ENCODE measurements at places on chromosomes 2 and 18.

DNA sequence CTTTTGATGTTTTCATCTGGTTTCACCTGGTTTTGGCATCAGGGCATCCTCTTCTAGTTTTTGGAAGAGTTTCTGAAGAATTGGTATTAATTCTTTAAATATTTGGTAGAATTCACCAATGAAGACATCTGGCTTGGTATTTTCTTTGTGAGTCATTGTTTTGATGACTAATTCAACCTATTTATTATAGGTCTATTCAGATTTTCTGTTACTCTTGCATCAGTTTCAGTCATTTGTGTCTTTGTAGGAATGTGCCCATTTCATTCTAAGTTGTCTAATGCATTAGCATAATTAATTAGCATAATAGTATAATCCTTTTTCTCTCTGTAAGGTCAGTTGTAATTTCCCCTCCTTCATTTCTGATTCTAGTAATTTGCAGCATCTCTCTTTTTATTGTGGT is 8.0 kb downstream of the GNLY start:
- H3K36me3 ChIP-seq = no peaks in the 10 kb centered on the region
- no peak for DNase-seq
- H3K27ac ChIP-seq = no peak overlapping the region
- no peaks in the 10 kb centered on the region for H3K4me1 ChIP-seq
- no peak overlapping the region for H3K4me3 ChIP-seq

DNA sequence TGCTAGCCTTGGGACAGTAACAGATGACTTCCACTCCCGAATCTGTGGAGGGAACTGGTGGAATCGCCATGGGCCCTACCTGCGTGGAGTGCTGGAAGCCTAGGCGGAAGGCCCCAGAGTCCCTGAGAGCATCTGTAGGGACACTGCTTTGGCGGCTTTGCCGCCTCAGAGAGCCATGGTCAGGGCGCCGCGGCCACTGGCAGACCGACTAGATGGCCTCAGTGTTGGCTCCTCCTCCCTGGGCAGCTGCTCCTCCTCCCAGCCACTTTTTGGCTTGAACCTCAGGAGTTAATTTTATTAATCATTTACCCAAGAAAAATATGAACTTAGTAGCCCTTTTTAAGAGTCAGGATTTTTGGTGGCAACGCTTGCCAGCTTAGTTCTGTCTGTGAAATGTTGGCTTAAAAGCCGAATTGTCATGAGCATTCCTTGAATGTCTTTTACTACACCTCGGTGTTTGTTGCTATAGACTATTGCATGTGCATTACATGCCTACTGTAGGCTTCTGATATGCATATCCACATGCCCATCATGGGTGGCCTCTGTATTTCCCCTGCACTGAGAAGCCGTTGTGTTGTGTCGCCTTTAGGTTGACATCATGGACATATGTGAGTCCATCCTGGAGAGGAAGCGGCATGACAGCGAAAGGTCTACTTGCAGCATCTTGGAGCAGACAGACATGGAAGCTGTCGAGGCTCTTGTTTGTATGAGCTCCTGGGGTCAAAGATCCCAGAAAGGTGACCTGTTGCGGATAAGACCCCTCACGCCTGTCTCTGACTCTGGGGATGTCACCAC is 2.4 kb downstream of the KLF11 start:
- no peaks in the 10 kb centered on the region for H3K27me3 ChIP-seq
- H3K36me3 ChIP-seq = no peaks in the 10 kb centered on the region
- H3K4me3 ChIP-seq = no peak overlapping the region

- no peak for DNase-seq
- H3K4me1 ChIP-seq = no peaks in the 10 kb centered on the region
- H3K27me3 ChIP-seq = no peaks in the 10 kb centered on the region
- H3K4me3 ChIP-seq = no peak overlapping the region
Observed at GRCh38 chr2:207891086-207891844, 121.6 kb upstream of the FZD5 start.

DNA sequence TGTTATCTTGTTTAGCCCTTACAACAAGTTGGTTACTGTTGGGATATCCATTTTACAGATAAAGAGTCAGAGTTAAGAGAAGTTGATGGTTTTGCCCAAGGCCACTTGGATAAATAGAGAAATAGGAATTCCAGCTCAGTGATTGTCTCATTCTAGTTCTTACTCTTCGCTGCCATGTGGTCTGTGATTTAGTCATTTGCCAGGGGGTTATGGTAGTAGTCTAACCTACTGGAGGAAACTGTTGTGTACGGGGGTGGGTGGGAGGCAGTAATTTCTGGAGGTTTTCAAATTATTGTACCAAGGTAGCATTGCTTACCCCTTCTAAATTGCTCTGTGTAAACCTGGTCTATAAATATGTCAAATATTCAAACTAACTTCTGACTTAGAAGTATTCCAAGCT is 110.4 kb downstream of the MAP2 start:
- H3K4me1 ChIP-seq = no peaks in the 10 kb centered on the region
- no peak for DNase-seq
- H3K4me3 ChIP-seq = no peak overlapping the region
- H3K36me3 ChIP-seq = no peaks in the 10 kb centered on the region
- H3K27me3 ChIP-seq = no peaks in the 10 kb centered on the region

GRCh38 chr2:28510184-28510583 is 14.3 kb downstream of the PLB1 start:
- no peaks in the 10 kb centered on the region for H3K27me3 ChIP-seq
- no peak overlapping the region for H3K27ac ChIP-seq
- no peak for DNase-seq
- no peaks in the 10 kb centered on the region for H3K36me3 ChIP-seq
- no peak overlapping the region for H3K4me3 ChIP-seq
- no peaks in the 10 kb centered on the region for H3K4me1 ChIP-seq

DNA sequence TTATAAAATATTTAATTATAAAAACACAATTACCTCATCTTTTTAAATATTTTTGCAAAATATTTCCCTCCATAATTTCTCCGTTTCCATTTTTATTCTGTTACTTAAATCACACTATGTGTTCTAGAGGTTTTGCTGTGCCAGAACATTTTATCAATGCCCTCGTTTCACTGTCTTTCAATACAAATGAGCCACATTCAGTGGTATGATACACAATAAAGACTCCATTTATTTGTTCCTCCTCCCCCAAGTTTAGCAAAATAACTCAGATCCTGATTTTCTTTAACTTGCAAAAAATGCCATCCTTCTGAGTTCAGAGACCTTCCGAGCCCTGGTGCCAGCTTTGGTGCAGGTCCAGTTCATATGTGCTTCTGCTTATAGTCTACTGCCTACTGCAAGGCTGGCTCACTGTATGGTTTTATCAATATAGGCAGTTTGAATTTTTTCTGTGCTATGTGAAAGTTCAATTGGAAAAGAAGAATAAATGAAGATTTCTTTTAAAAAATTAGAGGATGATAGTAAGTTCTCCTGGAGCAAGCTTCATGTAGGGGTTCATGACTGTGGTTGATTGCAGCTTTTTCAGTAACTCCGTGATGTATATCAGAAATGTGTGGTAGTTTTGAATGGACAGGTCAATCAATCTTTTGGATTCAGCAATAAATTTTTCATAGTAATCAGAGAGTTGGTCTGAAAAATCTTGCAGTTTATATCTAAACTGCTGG is 42.5 kb downstream of the APOB start:
- no peaks in the 10 kb centered on the region for H3K4me1 ChIP-seq
- no peaks in the 10 kb centered on the region for H3K36me3 ChIP-seq
- H3K27me3 ChIP-seq = no peaks in the 10 kb centered on the region
- DNase-seq = no peak

DNA sequence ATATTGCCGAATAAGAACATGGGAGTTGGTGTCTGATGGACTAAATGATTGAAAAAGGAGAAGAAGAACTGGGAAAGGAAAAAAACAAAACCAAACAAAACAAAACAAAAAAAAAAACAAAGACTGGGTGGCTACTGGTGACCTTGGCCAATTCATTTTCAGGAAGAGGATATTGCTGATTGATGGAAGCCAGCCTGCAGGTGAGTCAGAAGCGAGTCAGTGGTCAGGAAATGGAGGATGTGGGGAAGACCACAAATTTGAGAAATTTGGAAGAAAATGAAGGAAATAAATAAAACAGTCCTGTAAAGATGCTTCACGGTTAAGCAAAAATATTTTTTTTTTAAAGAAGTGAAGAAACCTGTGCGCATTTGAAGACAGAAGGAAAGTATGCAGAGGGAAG is 296.9 kb downstream of the ZNF521 start:
- no peak overlapping the region for H3K27ac ChIP-seq
- no peaks in the 10 kb centered on the region for H3K4me1 ChIP-seq
- no peak for DNase-seq
- H3K27me3 ChIP-seq = no peaks in the 10 kb centered on the region
- no peak overlapping the region for H3K4me3 ChIP-seq

DNA sequence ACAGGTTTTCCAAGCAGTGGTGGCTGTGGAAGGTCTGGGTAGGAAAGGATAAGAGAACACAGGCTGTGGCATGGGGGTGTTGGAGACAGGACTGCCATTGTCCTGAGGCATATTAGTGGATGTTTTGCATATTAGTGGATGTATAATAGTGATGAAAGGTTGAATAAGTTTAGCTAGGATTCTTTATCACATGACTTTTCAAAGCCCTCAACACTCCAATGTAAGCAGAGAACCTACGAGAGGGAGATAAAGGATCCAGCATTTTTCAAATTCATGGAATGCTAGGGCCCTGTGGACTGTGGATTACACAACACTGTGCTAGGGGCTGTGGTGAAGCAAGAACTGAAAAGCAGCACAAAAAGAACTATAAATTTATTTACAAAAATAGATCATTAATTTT is 63.2 kb downstream of the POLE4 start:
- H3K4me3 ChIP-seq = no peak overlapping the region
- H3K27ac ChIP-seq = no peak overlapping the region
- no peak for DNase-seq
- H3K27me3 ChIP-seq = no peaks in the 10 kb centered on the region
- no peaks in the 10 kb centered on the region for H3K4me1 ChIP-seq
- H3K36me3 ChIP-seq = no peaks in the 10 kb centered on the region

DNA sequence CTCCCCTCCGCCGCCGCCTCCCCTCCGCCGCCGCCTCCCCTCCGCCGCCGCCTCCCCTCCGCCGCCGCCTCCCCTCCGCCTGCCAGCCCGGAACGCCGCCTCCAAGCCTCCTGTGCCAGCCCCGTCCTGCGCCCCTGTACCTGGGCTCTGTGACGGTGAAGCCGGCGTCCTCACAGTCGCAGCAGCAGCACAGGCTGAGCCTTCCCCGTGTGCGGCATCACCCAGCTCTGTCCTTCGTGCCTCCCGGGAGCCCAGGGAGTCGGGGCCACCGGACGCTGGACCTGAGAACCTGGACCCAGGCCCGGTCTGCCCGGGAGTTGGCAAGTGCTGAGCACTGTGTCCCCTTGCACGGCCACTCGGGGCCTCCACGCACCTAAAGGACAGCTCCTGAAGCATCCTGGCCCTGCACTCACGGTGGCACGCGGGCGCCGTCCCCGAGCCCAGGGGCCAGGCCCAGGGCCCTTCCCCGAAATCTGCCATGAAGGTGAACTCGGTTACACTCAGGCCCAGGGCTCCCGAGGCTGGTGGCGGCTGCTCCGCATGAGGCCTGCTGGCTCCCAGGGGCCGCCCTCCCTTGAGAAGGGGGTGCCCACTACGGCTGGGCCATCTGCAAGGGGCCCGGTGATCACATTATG is 32.9 kb downstream of the RTP5 start:
- H3K36me3 ChIP-seq = no peaks in the 10 kb centered on the region
- H3K27me3 ChIP-seq = no peaks in the 10 kb centered on the region
- peaks cover 7% of the 10 kb centered on the region for H3K4me1 ChIP-seq

DNA sequence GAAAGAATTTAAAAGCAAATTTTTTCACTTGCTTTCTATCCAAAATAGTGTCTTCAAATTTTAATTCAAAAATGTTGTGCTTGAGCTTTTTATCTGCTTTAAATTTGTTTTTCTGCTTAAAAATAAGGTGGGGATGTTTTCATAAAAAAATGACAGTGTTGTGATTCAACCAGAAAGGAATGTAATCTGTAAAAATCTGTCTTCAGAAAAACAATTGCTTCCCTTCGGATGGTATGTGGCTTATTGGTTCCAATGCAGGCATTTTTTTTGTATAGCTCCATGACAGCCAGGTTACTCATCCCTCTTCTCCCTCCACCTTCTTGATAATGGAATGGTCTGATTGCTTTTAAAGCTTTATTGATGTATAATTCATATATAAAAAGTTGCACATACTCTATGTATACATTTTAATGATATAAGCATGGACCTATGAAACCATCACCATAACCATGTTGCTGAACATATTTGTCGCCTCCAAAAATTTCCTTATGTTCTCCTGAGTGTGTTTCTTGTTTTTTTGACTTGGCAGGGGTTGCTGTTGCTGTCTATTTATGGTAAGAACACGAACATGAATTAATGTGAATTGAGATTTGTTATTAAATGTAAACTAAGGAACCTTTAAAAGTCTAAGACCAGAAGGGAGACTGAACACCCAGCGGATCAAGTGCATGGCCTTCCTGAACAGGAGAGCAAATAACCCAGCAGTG is 363.7 kb upstream of the SPHKAP start:
- H3K27me3 ChIP-seq = no peaks in the 10 kb centered on the region
- H3K27ac ChIP-seq = no peak overlapping the region
- no peak overlapping the region for H3K4me3 ChIP-seq
- H3K4me1 ChIP-seq = no peaks in the 10 kb centered on the region

DNA sequence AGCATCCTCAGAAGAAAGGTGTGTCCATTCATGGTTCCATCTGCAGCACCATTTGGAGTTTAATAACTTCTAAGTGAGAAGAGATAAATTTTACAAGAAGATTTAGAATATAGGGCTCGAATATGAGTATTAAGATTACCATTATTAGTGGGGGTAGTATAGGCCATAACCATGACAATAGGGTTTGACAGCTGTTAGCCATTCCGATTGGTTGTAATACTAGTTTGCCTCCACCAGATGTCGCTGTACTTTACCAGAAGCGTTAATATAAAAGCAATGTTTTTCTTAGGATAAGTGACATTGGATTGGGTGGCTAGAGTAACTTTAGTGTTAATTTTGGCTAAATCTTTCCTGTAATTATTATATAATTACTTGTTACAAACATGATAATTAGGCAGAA is 107.5 kb upstream of the SRD5A2 start:
- no peak overlapping the region for H3K27ac ChIP-seq
- H3K27me3 ChIP-seq = no peaks in the 10 kb centered on the region
- H3K4me1 ChIP-seq = no peaks in the 10 kb centered on the region
- H3K36me3 ChIP-seq = no peaks in the 10 kb centered on the region
- H3K4me3 ChIP-seq = no peak overlapping the region
- DNase-seq = no peak
